ENCODE measurements at places on chromosomes 16 and 17. TPM values are rescaled to one million over a fixed set of nuclear protein-coding genes. Genes with fewer than 3 reads are reported as not detected.

DNA sequence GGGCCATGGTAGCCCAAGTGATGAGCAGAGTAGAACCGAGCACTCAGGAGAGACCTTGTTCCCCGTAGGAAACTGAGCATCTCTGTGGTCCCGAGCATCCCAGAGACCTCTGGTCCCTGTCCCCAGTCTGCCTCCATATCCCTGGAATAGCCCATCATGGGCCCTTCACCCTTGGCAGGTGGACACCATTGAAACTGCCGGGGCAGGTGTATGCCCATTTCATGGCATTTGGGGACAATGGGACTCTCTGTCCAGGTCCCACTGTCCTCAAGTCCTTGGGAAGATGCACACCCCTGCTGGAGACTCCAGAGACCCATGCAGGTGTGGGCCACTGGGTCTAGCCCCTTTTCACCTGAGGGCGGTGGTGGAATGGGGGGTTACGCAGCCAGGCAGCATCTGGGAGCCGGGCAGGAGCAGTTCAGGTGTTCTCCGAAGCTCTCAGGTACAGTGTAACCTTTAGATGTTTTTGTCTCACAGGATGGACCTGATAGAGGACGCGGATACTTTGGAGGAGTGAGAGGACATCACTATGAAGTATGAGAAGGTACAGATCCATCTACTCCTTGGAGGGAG lies 75.9 kb downstream of the GOSR1 start:
- DNase-seq: peak; percentile 57

GRCh38 chr17:83192161-83192788 lies 112.9 kb downstream of the METRNL start:
- DNase-seq: peak; percentile 59

- no peak for DNase-seq
These were observed 6.0 kb upstream of the CDC6 start for GRCh38 chr17:40281663-40282062.

Gene KIF2B
- not detected for total RNA-seq

Gene CACNA1H
- total RNA-seq: 55.9 TPM

Gene SLC16A6
- 0.15 TPM for total RNA-seq

GRCh38 chr17:45092911-45093430 lies 31.9 kb downstream of the NMT1 start:
- DNase-seq: no peak

Gene MIEF2
- 9.5 TPM for total RNA-seq

- no peak for DNase-seq
These were observed 71.5 kb downstream of the RGS9 start for GRCh38 chr17:65208717-65209116.
